ENCODE measurements at places on chromosomes 4 and X.

GRCh38 chrX:31500921-31501320 lies 429.1 kb upstream of the FTHL17 start:
- DNase-seq, result peak; percentile 80

- no peak for DNase-seq
These were observed 9.8 kb downstream of the AADAT start for GRCh38 chr4:170079981-170080380.

DNA sequence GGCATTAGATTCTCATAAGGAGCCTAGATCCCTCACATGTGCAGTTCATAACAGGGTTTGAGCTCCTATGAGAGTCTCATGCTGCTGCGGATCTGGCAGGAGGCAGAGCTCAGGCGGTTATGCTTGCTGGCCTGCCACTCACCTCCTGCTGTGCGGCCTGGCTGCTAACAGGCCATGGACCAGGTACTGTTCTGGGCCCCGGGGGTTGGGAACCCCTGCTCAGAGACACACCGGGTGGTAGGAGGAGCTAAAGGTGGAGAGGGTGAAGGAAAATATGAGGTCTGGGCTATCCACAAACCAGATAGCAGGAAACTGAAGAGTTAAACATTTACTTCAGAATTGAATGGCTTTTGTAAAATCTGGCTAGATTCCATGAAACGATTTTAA lies 5.9 kb upstream of the F11 start:
- DNase-seq, result no peak

- DNase-seq, result no peak
These were observed 42.4 kb upstream of the GAB1 start for GRCh38 chr4:143294310-143294709.
